ENCODE measurements at places on chromosomes 11 and 22. TPM values are rescaled to one million over a fixed set of nuclear protein-coding genes. Genes with fewer than 3 reads are reported as not detected.

- no peak for DNase-seq
Measured at GRCh38 chr11:114195981-114196731, 100.0 kb upstream of the NNMT start.

The FZD4 gene
- total RNA-seq: 13.0 TPM

The POU2AF1 gene
- total RNA-seq: not detected

GRCh38 chr11:24828938-24829605 lies 332.2 kb downstream of the LUZP2 start:
- no peak for DNase-seq

The F2 gene
- not detected for total RNA-seq

GRCh38 chr11:64614917-64615316 lies 23.9 kb downstream of the SLC22A12 start:
- no peak for DNase-seq

DNA sequence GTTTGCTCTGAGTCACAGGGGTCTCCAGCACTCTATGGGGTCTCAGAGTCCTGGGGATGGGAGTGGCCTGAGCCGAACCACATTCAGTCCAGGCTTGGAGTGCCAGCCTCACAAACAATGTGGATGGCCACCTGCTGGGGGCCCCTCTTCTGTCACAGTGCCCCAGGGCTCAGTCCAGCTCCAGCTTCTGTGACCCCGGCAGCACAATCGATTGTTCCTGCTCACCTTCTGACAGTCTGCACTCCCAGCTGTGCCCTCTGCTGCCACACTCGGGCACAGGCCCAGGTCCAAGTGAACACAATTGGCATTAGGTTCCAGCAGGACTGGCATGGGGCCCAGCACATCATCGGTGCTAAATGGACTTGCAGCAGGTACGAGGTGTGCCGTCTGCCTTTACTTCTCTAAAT lies 84.8 kb downstream of the TP53I11 start:
- DNase-seq: no peak

DNA sequence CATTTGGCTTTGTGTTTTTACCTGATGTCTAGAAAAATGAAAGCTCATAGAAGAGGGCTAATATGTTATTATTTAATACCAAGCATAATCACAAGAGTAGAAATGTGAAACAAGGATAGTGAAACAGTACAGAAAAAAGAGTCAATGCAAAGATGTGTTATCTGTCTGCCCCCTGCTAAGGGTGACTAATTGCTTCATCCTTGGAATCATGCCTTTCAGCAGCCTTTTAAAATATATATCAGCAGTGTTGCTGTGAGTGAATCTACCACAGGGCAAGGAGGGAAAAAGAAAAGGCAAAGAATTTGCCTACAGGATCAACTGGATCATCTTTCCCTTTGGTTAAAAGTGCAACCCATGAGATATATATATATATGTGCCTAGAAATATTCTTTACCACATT lies 867.2 kb upstream of the RAG2 start:
- no peak for DNase-seq

- no peak for DNase-seq
Measured at GRCh38 chr11:9025101-9025850, 21.5 kb upstream of the NRIP3 start.

- DNase-seq: no peak
Measured at GRCh38 chr11:97638641-97639224, 1248.9 kb downstream of the JRKL start.

DNA sequence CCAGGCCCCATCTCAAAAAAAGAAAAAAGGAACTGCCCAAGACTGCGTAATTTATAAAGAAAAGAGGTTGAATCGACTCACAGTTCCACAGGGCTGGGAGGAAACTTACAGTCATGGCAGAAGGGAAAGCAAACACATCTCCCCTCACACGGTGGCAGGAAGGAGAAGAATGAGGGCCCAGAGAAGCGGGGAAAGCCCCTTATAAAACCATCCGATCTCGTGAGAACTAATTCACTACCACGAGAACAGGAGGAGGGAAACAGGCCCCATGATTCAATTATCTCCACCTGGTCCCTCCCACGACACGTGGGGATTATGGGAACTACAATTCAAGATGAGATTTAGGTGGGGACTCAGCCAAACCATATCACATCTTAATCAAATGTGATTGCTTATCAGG lies 82.2 kb downstream of the BUD13 start:
- no peak for DNase-seq

The PIWIL4 gene
- 1.1 TPM for total RNA-seq

The KCNK4 gene
- total RNA-seq: not detected

DNA sequence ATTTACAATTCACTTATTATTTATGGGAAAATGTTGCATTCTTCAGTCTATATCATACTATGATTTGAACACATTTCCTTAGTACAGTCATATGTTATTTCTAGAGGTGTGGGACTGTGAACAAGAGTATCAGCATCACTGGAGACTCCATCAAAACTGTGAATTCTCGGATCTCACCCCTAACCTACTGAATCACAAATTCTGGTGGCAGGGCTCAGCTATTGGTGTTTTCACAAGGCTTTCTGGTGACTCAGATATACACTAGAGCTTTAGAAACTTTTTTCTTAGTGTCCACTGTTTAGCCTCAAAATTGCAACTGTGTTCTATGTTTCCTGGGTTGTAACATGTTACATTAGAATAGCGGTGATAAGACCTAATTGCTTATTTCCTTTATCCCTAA lies 352.9 kb upstream of the DDI1 start:
- DNase-seq: no peak

The OR5T3 gene
- not detected for total RNA-seq

DNA sequence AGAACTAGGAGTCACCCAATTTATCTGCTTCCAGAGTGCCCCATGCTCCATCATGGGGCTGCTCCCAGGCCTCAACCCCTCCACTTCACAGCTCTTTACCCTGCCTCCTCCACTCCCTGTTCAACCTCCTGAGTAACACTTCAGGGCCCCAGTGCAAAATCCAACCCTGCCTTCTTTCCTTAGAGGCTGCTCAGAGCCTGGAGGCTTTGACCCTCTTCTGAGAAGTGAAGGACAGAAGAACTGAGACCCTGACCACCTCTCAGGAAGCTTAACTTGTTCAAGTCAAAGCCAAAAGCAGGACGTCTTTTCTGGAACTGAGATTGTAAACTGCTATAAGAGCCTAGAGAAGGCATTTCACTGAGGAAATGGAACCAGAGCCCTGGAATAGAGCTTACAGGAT lies 15.5 kb downstream of the EIF3F start:
- DNase-seq: no peak

- DNase-seq: peak; percentile 5
Measured at GRCh38 chr22:47351836-47352579, 589.6 kb downstream of the TBC1D22A start.

- no peak for DNase-seq
Measured at GRCh38 chr11:2541881-2542361, 97.1 kb downstream of the KCNQ1 start.

GRCh38 chr11:75689863-75690609 lies 21.2 kb upstream of the MAP6 start:
- no peak for DNase-seq

DNA sequence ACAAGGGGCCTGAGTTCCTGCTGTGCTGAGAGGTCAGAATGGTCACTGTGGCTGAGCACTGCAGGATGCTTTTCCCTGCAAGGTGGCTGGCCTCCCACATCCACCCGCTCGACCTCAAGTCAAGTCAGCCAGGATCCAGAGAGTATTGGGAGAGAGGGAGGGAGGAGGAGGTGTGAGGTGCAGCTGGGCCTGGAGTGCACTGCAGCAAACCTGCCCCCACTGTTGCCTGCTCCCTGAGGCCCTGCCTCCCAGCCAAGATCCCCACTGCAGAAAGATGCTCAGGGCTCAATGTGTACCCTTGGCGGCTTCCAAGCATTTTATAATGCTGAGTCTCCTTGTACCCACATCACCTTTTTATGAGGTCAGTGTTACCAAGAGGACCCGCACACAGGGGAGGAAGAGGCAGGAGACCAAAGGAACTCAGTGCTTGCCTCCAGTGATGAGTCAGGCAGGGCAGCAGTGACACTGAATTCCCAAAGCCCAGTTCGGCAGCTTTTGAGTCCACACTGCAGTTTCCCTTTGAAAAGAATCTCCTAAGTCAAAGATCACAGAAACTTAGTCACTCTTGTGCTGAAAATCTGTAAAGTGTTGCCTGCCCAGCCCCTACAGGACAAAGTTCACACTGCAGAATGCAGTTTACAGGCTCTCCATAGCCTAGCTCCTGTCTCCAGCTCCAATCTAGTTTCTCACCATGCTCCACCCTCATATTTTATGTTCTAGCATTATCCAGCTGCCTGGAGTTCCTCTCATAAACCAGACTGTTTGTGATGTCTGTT lies 3.1 kb downstream of the ENDOD1 start:
- DNase-seq: no peak

The RASD2 gene
- total RNA-seq: 3.2 TPM

DNA sequence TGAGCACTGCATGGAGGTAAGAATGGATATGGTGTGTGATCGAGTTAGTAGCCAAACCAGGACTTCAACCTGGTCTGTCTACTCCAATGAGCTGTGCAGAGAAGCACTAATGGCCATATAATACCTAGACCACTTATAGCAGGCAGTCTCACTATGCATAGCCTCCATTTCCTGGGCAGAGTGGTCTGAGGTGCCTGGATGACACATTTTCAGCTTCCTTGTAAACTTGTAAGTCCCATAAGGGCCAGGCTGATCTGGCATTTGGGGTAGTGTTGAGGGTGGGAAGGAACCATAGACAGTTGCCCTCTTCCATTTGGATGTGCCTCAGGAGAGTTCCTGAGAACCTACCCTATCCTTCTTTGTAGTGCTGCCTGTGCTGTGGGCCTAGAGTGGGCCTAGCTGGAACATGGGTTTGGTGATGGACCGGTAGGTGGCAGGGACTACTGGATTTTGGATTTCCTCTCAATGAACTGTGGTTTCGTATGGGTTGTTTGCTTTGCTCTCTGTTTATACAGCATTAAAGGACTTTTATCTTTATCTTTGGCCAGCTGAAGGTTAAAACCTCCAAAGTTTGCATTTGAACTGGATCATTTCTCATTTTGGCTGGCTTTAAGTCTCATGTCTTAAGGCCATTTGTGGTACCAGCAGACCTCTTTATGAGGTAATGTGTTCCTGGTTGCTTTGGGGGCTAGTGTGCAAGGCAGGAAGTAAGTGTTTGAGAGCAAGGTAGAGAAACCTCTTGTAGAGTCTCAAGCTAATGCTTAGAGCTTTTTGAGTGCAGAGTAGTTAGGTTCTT lies 86.9 kb downstream of the STIM1 start:
- no peak for DNase-seq

The CEP126 gene
- 2.7 TPM for total RNA-seq

The C22orf42 gene
- not detected for total RNA-seq

The RAB3IL1 gene
- total RNA-seq: 8.1 TPM

The PKP3 gene
- total RNA-seq: 880 TPM

The CALCA gene
- not detected for total RNA-seq

DNA sequence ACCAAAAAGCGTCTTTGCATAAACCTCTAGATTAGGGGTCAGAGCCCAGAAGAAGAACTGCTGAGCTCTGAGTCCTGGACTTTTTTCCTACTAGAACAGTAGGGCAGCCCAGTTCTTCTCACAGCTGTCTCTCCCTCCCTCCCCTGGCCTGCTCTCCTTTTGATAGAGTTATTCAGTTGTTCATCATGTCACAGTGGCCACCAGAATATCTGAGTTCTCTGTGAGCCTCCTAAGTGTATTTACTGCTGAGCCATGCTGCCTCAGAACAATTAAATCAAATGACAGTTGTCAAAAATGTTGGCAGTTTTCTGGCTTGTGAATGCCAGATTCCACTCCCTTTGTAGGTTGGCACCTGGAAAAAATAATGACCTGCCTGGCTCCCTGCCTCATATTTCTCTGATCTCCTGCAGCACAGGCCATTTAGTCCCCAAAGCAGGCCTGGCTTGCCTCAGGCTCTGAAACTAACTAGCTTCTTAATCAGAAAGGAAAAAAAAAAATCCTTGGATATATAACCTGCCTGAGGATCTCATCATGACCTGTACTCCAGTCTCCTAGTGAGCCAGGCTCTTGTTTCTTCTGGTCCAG lies 377.4 kb upstream of the LARGE1 start:
- no peak for DNase-seq

DNA sequence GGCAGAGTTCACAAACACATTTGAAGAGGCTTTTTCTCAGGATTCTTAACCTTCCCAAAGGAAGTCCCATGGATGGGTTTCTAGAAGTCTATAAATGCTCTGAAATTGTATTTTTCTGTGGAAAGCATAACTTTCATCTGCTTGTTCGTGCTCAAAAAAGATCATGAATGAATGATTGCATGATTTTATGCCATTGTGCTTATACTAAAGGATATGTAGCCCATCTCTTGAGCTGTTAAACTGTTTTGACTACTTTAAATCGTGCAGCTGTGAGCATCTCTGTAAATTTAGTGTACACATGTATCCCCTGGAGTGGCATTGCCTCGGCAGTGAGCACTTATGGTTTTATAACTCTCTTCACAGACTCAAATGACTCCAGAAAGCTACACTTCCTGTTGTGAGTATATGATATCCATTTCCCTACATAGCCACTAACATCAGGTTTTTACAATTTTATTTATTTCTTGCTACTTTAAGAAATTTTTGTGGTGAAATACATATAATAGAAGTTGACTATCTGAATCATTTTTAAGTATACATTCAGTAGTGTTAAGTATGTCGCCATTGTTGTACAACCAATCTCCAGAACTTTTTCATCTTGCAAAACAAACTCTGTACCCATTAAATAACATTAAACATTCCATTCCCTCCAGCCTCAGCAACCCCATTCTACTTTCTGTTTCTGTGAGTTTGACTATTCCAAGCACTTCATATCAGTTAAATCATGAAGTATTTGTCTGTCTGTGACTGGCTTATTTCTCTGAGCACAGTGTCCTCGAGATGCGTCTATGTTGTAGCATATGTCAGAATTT lies 8.0 kb downstream of the NEAT1 start:
- peak; percentile 53 for DNase-seq

- peak; percentile 74 for DNase-seq
Measured at GRCh38 chr11:69670158-69670845, 4.9 kb downstream of the LTO1 start.

The RAG2 gene
- not detected for total RNA-seq

DNA sequence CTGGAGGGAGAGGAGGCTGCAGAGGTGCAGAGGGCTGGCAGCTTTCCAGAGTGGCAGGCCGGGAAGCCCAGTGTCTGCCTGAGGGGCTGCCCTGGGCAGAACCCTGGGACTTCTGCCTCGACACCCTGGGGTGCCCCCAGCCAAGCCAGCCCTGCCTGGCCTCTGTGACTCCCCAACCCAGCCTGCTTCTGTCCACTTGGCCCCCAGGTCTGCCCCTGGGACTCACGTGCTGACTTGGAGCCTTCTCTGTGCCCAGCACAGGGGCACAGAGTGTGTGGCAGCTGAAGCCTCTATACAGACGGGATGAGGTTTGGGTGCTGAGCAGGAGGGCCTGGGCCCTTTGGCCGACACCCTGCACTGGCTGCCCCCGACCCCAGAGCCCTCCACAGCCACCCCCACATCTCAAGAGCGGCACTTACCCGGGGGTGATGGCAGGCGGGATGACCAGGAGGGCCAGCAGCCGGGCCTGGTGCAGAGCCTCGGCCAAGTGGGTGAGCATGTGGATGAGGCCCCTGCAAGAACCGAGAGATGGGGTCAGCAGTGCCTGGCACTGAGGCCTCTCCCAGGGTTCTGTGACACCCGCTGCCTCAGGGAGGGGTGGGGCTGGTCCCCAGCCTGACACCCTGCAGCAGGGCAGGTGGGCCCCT lies 17.5 kb downstream of the CHID1 start:
- no peak for DNase-seq

- peak; percentile 40 for DNase-seq
Measured at GRCh38 chr11:78825591-78826020, 250.9 kb upstream of the NARS2 start.

- DNase-seq: no peak
Measured at GRCh38 chr22:18033204-18033998, 9.0 kb upstream of the MICAL3 start.

Data from lower leg skin (tissue), 4 donors.